A549 treated with Mapracorat at 1 μM for 4 hours (cell line): ENCODE measurements at places on chromosomes 7 and 10. TPM values are rescaled to one million over a fixed set of nuclear protein-coding genes. Genes with fewer than 3 reads are reported as not detected.

The FAM25C gene
- total RNA-seq = 1.2 to 1.7 TPM in 2 of 5 replicates, not detected in the others

The LIPJ gene
- not detected in 5 replicates for total RNA-seq

The ADRB1 gene
- 0.75 to 1.4 TPM (median 1.2 TPM) in 5 replicates for total RNA-seq

The MLXIPL gene
- total RNA-seq = 0.61 to 1.6 TPM (median 0.95 TPM) in 5 replicates

The KIAA1549 gene
- 4.7 to 6.7 TPM (median 5.8 TPM) in 5 replicates for total RNA-seq

The SFRP4 gene
- 3.2 to 5.3 TPM (median 3.7 TPM) in 5 replicates for total RNA-seq

The PKD2L1 gene
- 0.06 to 0.21 TPM (median 0.09 TPM) in 5 replicates for total RNA-seq

The ASB15 gene
- total RNA-seq = not detected in 5 replicates

The LRMDA gene
- 3.1 to 5.7 TPM (median 4.7 TPM) in 5 replicates for total RNA-seq

The CPEB3 gene
- total RNA-seq = 0.21 to 0.41 TPM (median 0.32 TPM) in 5 replicates

The CDHR1 gene
- total RNA-seq = 0.06 to 0.14 TPM (median 0.08 TPM) in 5 replicates

The FRAT1 gene
- 1.2 to 2.8 TPM (median 1.6 TPM) in 5 replicates for total RNA-seq

The ECD gene
- 22.7 to 29.0 TPM (median 26.1 TPM) in 5 replicates for total RNA-seq

The ZNRF2 gene
- 4.3 to 6.9 TPM (median 6.1 TPM) in 5 replicates for total RNA-seq

The FXYD4 gene
- total RNA-seq = not detected in 5 replicates

The VWDE gene
- total RNA-seq = 0.28 to 1.4 TPM (median 0.58 TPM) in 5 replicates

The SEMA4G gene
- 6.6 to 9.3 TPM (median 8.9 TPM) in 5 replicates for total RNA-seq

The IPMK gene
- total RNA-seq = 2.2 to 3.2 TPM (median 3.0 TPM) in 5 replicates

The YAE1 gene
- total RNA-seq = 17.9 to 25.3 TPM (median 18.4 TPM) in 5 replicates

The SPDYE2 gene
- total RNA-seq = not detected in 5 replicates

The PLPP4 gene
- total RNA-seq = 0.16 to 0.25 TPM (median 0.19 TPM) in 3 of 5 replicates, not detected in the others

The HPS1 gene
- 32.0 to 37.1 TPM (median 35.3 TPM) in 5 replicates for total RNA-seq

The HACD1 gene
- total RNA-seq = 37.7 to 61.6 TPM (median 58.5 TPM) in 5 replicates

The MUC12 gene
- total RNA-seq = 12.5 to 22.8 TPM (median 18.6 TPM) in 5 replicates

The NPFFR1 gene
- total RNA-seq = 0.02 TPM in 1 of 5 replicates, not detected in the others

The TBC1D12 gene
- total RNA-seq = 5.1 to 6.5 TPM (median 5.6 TPM) in 5 replicates

The MMD2 gene
- total RNA-seq = not detected in 5 replicates

The LRRC4 gene
- not detected in 5 replicates for total RNA-seq

The FFAR4 gene
- total RNA-seq = 0.07 to 0.29 TPM (median 0.15 TPM) in 5 replicates

The LMOD2 gene
- total RNA-seq = not detected in 5 replicates

The IFIT1B gene
- not detected in 5 replicates for total RNA-seq

The CPVL gene
- total RNA-seq = 0.17 to 0.51 TPM (median 0.29 TPM) in 5 replicates

The GPR85 gene
- total RNA-seq = not detected in 5 replicates

The RBP4 gene
- 6.0 to 11.8 TPM (median 9.4 TPM) in 5 replicates for total RNA-seq

The ADAM22 gene
- 0.11 to 0.61 TPM (median 0.34 TPM) in 5 replicates for total RNA-seq

The TMEM184A gene
- 6.0 to 11.2 TPM (median 10.3 TPM) in 5 replicates for total RNA-seq

The WDR37 gene
- total RNA-seq = 6.9 to 8.9 TPM (median 8.4 TPM) in 5 replicates

The RHOBTB1 gene
- 10.1 to 13.0 TPM (median 12.5 TPM) in 5 replicates for total RNA-seq

The TMEM270 gene
- total RNA-seq = 0.16 to 0.40 TPM (median 0.22 TPM) in 3 of 5 replicates, not detected in the others

The CASP7 gene
- 26.6 to 33.8 TPM (median 29.3 TPM) in 5 replicates for total RNA-seq

The ANKMY2 gene
- total RNA-seq = 12.2 to 17.2 TPM (median 13.4 TPM) in 5 replicates

The FKBP9 gene
- 78.2 to 120 TPM (median 87.7 TPM) in 5 replicates for total RNA-seq

The PAX4 gene
- not detected in 5 replicates for total RNA-seq

The ZCWPW1 gene
- total RNA-seq = 0.85 to 1.9 TPM (median 1.3 TPM) in 5 replicates

The HABP2 gene
- 0.04 to 0.13 TPM (median 0.09 TPM) in 4 of 5 replicates, not detected in the other for total RNA-seq

The RSPH10B gene
- 0.08 to 0.11 TPM (median 0.09 TPM) in 4 of 5 replicates, not detected in the other for total RNA-seq

The RADIL gene
- 1.6 to 2.8 TPM (median 2.7 TPM) in 5 replicates for total RNA-seq

The GUSB gene
- 30.0 to 35.9 TPM (median 31.3 TPM) in 5 replicates for total RNA-seq

The OPN4 gene
- total RNA-seq = not detected in 5 replicates

The CNPY1 gene
- total RNA-seq = not detected in 5 replicates

The ACTR3C gene
- total RNA-seq = 0.02 to 0.22 TPM in 2 of 5 replicates, not detected in the others

The HOXA7 gene
- 4.1 to 5.5 TPM (median 5.0 TPM) in 5 replicates for total RNA-seq

The SPDYE2B gene
- total RNA-seq = not detected in 5 replicates

The CALY gene
- 0.33 to 1.6 TPM (median 0.74 TPM) in 5 replicates for total RNA-seq

The WNT2 gene
- not detected in 5 replicates for total RNA-seq

The SLC39A12 gene
- not detected in 5 replicates for total RNA-seq

The ANKRD30A gene
- total RNA-seq = 0.39 to 1.2 TPM (median 1.1 TPM) in 5 replicates

The PGAM2 gene
- not detected in 5 replicates for total RNA-seq
